ENCODE measurements at places on chromosomes 3 and 15. TPM values are rescaled to one million over a fixed set of nuclear protein-coding genes. Genes with fewer than 3 reads are reported as not detected.

GRCh38 chr3:36373084-36373483 is 7.2 kb upstream of the STAC start:
- DNase-seq, result no peak
- no peaks in the 10 kb centered on the region for H3K36me3 ChIP-seq
- no peak overlapping the region for H3K4me3 ChIP-seq

Gene SYNPR
- total RNA-seq, result not detected

Gene LRRC57
- 15.4 TPM for total RNA-seq

Gene RTP3
- not detected for total RNA-seq

DNA sequence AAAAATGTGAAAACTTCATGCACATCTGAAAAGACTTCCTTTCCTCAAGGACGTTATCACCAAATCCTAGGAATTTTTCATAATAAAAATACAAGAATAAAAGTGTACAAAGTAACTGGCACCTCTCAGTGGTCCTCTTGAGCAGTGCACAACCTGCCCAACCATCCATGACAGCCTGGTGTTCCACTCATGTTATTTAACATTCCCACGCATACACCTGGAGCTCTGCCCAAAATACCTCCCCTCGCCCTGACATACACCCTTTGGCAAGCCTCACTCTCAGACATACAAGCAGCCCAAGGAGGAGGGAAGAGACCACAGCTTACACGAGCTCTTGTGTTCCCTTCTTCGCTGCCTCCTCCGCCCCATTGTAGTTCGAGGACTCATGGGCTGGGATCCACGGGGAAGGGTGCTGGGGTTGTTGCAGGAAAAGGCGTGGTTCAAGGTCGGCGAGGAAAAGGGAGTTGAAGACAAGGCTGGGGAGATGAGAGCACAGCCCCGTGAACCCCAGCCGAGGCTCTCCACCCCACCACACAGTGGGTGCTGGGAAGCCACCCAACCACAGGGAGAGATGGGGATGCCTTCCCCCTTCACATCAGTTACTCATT is 23.3 kb downstream of the GRIP2 start:
- H3K4me3 ChIP-seq, result no peak overlapping the region
- H3K27me3 ChIP-seq, result no peaks in the 10 kb centered on the region
- H3K27ac ChIP-seq, result no peak overlapping the region
- H3K36me3 ChIP-seq, result no peaks in the 10 kb centered on the region

Gene PCLAF
- 0.85 TPM for total RNA-seq

- no peaks in the 10 kb centered on the region for H3K27me3 ChIP-seq
- H3K4me1 ChIP-seq, result peaks cover 5% of the 10 kb centered on the region
- H3K4me3 ChIP-seq, result no peak overlapping the region
- H3K27ac ChIP-seq, result no peak overlapping the region
- H3K36me3 ChIP-seq, result no peaks in the 10 kb centered on the region
Observed at GRCh38 chr15:56467616-56468015, 2.7 kb upstream of the MNS1 start.

GRCh38 chr15:71506946-71507345 is 303.4 kb upstream of the NR2E3 start:
- DNase-seq, result no peak
- no peaks in the 10 kb centered on the region for H3K27me3 ChIP-seq
- no peak overlapping the region for H3K27ac ChIP-seq
- H3K4me1 ChIP-seq, result no peaks in the 10 kb centered on the region

DNA sequence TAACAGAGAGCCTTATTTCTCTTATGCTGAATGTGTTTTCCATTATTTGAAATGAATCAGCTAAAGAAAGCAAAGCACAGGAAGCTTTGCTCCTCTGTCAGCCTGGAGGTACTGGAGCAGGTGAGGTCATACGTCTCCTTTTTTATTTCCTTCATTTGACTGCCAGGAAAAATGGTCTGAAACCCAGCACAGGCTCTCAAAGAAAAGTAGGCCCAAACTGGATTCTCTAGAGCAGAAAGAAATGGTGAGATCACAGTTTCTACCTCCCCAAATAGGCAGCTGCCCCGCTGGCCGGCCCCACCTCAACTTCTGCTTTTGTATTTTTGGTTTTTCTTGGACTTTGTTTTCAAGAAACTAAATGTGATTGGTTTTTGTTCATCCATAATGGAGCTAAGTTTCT is 95.1 kb downstream of the RPL39L start:
- H3K27ac ChIP-seq, result peak overlapping the region; percentile 49
- DNase-seq, result no peak
- H3K4me1 ChIP-seq, result peaks cover 72% of the 10 kb centered on the region
- H3K27me3 ChIP-seq, result no peaks in the 10 kb centered on the region
- peaks cover 5% of the 10 kb centered on the region for H3K36me3 ChIP-seq
- H3K4me3 ChIP-seq, result no peak overlapping the region

Gene CFAP92
- total RNA-seq, result 0.24 TPM

DNA sequence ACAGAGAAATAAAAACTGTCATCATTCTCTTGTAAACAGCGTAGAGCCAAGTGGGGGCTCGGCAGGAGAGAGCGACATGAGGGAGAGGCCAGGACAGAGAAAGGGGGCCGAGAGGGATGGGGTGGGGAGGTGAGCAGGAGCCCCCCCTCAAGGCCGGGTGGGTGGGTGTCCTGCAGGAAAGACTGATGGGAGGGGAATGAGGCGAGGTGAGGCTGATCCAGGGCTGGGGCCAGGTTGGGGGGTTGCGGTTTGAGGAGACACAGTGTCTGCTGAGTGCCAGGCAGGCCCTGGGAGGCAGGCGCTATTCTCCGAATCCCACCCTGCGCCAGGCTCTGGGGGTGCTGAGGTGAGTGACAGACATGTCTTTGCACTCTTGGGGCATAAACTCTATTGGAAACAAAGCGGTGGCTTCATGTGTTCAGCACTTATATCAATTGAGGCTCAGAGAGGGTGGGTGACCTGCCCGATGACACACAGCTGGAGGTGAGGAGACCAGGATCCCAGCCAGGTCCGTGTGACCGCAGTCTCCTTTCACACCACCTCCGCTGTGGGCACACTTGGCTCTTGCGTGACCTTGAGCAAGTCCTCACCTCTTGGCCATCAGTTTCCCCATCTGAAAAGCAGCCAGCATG is 19.6 kb upstream of the CSPG4 start:
- no peak overlapping the region for H3K4me3 ChIP-seq
- H3K4me1 ChIP-seq, result no peaks in the 10 kb centered on the region
- no peaks in the 10 kb centered on the region for H3K36me3 ChIP-seq

DNA sequence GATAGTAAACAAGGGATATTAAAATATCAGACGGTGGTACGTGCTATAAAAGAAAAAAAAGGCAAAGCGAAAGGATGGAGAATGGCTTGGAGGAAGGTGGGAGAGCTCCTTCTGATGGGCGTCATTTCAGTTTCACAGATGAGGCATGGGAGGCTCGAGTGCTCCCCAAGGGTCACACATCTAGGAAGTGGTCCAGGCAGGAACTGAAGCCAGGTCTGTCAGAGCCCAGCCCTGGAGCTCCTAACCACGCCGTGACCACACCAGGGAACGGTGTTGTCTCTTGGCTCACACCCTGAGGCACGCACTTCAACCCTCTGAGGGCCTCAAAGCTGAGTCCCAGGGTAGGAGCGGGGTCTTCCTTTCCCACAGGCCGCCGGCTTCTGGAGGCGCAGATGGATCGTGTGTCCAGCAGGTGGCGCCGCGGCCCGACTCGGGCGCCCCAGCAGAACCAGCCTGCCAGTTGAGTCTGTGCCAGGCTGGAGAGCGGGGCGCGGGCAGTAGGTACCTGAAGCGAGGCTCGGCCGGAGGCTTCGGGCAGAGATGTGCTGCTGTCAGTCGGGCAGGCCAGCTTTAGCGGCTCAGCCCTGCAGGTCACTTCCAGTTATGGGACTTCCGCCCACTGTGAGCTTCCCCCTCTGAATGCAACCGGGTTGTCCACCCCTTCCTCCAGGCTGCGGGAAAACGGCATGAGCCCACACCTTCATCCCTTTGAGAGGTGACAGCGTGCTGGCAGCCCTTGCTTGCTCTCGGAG is 68.1 kb downstream of the SLC6A1 start:
- H3K27me3 ChIP-seq, result no peaks in the 10 kb centered on the region
- DNase-seq, result peak; percentile 30
- no peaks in the 10 kb centered on the region for H3K4me1 ChIP-seq

Gene CILP
- total RNA-seq, result 0.45 TPM

DNA sequence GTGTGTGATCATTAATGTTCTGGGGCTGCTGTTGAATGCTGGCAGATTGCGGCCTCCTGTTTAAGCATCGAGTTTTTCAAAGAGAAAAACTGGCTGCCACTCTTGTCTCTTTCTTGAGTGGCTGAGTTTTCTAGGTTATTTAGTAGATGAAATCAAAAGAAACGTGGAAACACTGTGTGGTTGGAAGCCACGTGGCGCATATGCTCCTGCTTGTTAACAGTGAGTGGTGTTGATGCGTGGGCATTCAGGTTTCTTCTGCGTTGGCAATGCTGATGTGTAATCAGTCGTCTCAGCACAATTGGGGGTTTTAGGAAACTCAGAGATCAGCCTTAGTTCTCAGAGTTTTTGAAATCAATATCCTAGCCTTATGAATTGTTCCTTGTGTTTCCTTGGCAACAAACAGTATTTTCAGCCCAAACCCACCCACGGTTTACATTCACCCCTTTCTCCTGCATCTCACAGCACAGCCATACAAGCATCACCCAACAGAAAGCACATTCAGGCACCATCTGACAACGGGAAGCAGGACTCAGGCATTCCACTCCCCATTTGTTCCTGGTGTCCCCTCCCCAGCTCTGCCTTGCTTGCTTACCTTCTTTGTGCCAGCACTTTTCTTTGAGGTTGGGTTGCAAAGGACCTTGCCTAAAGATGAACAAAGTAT is 74.7 kb downstream of the SEC22A start:
- no peak overlapping the region for H3K27ac ChIP-seq
- no peak overlapping the region for H3K4me3 ChIP-seq
- DNase-seq, result no peak
- no peaks in the 10 kb centered on the region for H3K4me1 ChIP-seq
- no peaks in the 10 kb centered on the region for H3K36me3 ChIP-seq
- H3K27me3 ChIP-seq, result no peaks in the 10 kb centered on the region
